ENCODE measurements at places on chromosomes 2 and 18.

- no peak for DNase-seq
Observed at GRCh38 chr2:45950606-45951005, 299.1 kb downstream of the PRKCE start.

DNA sequence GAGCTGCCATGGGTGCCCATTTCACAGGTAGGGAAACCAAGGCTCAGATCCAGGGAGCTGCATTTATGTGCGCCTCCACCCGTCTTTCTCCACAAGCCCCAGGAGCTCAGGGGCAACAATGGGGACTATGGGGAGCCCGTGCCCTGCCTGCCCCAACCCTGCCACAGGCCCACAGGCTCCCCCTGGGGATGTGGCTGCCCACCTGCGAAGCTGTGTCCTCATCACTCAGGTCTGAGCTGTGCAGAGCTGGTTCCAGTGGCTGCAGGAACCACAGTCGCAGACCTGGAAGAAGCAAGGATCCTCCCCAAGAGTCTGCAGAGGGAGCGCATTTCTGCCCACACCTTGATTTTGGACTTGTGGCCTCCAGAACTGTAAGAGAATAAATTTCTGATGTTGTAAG is 9.8 kb downstream of the TEKT4 start:
- DNase-seq, result no peak

DNA sequence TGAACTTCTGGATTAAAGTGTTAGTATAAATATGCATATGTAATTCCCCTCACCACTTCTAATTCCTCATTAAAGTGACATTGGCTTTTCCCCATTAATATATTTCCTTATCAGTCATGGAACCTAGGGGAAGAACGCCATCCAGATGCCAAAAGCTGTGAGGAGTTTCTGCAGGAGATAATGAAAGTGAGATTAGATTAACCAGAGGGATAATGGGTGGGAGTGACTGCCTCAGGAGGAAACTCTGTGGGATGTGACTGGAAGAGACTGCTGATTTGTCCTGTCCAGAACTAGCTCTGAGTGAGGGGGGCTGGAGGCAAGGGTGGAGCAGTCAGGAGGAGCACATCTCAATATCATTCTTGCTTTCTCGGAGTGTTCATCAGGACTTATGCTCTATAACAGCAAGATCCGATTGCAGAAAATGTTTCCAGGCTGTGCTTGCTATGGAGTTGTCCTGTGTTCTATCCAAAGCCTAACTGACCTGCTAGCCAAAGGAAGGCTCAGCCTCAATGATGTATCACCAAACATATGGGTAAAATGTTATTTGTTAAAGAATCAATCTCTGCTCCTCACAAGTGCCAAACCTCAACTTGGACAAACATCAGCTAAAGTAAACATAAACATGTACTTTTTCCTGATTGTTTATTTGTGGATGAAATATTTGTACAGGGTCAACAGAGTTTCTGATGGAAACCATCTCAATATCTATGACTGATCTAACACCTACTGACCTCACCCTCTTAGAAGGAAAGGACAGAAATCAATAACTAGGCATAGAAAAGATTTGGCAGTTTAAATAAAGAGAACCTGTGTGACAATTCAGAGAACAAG is 118.5 kb downstream of the ASXL3 start:
- no peak for DNase-seq

- DNase-seq, result no peak
Observed at GRCh38 chr2:229431327-229431954, 160.4 kb upstream of the PID1 start.

DNA sequence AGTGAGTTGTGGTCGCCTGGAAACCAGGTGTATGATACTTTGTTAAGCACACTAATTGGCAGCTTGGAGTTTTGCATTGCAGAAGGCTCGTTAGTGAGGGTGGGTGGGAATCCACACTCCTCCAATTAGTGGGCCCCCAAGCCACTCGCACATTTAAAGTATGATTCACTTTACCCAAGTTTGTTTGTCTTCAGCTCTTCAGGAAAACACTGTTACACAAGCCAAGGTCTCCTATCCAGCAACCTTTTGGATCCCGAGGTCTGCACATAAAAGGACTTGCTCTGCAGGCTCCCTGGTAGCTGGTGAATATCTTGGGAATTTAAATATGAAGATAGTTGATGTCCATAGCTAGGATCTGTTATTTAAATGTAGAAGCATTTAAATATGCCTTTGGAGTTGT is 66.1 kb downstream of the NPAS2 start:
- no peak for DNase-seq

- no peak for DNase-seq
Observed at GRCh38 chr18:10197097-10197496, 257.3 kb upstream of the APCDD1 start.

All from stimulated activated CD4-positive, alpha-beta T cell treated with anti-CD3 and anti-CD28 coated beads, Interleukin-1b, Interleukin-23, amount 100 ng/mL, for 1 hour (primary cell).